ENCODE measurements at places on chromosomes 2 and 18.

DNA sequence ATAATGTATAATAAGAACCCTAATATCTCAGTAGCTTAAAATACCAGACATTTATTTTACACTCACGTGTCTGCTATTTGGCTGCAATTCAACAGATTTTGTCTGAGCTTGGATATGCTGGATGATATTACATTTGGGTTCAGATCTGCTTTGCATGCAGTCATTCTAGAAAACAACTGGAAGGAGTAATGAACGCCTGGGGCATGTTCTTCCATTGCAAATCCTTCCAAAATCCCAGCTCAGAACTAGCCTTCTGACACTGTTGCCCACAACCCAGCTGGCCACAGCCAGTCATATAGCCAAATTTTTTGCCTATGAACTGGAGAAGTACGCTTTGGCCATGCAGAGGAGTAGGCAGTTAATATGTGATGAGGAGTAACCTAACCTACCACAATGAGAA is 597.8 kb upstream of the VRK2 start:
- no peak for DNase-seq

DNA sequence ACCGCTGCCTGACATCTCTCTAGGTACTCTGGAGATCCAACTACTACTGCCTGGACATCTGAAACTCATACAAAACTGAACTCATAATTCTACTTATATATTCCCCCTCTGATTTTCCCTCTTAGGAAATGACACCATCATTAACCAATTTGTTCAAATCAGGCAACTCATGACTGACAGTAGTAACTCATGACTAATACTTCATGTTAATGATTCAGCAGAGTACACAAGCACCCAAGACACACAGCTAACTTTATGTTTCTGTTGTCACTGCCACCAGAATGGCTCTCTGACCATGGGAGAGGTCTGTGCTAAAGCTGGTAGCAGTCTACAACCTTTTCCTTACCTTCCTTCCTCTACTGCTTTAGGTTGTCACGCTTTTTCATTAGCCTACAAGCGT is 91.1 kb downstream of the ITSN2 start:
- no peak for DNase-seq

DNA sequence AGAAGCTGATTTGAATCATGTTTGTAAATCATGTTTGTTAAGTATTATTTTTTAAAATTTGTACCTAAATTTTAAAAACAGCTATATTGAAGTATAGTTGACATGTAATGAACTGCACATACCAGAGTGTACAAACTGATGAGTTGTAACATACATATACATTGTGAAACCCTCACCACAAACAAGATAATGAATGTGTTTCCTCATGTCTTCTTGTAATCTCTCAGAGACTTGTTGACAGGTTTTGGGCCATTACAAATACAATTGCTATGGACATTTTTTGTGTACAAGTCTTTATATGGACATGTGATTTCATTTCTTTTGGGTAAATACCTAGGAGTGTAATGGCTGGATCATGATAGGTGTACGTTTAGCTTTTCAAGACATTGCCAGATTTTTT is 21.5 kb downstream of the WDR43 start:
- DNase-seq: no peak

DNA sequence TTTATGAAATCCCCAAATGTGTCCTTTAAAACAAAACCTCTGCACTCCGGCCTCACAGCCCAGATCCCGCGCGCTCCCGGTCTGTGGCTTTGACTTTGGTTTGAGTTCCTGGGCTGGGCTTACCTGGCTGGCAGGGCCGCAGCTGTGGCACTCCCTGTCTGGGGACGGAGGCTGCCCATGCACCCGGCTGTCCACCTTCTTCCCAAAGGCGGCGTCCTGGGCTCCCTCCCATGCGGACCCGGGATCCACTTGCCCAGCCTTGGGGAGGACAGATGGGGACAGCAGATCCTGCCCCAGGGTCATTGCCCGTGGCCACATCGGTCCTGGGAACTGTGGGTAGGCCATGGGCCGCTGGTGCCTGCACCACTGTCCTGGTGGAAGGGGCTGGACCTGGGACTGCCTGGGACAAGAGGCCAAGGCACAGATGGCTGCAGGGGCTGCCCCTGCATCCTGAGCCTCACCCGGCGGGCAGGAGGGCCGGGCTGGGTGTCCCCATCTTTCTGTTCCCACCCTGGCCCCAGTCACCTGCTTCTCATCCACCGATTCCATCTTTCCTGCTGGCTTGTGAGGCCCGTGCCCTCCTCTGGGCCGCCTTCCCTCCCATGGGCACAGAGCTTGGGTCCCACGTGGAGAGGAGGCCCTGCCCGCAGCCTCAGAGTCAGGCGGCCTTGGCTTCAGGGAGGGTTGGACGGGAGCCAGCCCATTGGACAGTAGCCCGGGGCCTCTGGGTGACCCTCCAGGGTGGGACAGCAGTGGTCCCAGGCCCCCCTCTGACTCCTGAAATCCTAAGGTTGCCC is 27.7 kb downstream of the NFATC1 start:
- no peak for DNase-seq

DNA sequence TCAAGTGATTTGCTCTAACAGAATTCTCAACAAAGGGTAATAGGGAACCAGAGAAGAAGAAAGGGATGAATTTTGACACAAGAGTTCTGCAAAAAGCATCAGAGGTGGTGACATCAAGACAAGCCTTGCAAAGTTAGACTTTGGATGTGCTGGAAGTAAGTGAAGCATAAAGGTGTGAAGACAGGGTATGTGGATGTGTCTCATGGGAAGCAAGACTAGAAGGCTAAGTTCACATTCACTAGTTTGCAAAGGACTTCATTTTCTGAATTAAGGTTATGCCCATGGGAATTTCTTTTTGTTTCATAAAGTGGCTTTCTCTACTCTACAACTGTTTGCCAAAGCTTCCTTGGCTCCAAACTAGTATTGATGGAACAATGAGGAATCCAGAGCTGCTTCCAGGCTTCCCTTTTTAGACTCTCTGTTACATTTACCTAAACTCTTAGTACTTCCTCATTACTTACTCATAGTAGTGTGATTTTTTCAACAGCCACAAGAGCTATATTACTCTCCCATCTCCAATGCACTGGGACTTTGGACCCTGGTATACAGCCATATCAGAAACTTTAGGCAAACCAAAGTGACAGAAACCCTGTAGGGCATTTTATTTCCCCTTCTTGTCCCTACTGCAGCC is 21.1 kb upstream of the IHH start:
- DNase-seq: no peak

DNA sequence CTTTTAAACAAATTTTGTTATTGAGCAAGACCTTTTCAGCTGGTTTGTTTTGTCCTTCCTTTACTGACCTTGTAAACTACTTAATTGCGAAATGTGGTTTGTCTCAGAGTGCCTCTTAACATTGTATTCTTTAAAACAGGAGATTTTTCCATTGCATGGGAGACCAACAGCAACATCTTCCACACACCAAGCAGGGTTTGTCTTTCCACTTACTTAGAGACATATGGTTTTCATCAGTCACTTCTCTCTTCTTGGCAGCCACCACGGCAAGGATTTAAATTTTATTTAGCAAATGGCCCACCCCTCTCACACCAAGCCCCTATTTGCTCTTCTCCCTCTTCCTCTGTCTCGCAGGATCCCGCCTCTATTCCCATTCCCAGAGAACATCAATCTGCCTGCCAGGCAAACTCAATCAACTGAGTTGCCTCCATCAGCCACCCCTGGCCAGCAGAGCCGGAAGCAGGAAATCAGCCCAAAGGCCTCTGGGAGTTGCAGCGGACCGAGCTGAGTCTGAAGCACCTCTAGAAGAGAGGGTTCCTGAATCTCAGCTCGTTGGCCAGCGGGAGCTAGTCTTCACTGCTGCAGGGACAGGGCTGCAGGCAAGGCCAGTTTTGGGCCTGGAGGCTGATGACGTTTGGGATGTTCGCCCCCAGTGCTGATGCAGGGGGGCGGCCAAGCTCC is 11.3 kb upstream of the CIB4 start:
- DNase-seq: peak; percentile 50

GRCh38 chr2:208620487-208620978 is 213.9 kb downstream of the PTH2R start:
- DNase-seq: no peak

DNA sequence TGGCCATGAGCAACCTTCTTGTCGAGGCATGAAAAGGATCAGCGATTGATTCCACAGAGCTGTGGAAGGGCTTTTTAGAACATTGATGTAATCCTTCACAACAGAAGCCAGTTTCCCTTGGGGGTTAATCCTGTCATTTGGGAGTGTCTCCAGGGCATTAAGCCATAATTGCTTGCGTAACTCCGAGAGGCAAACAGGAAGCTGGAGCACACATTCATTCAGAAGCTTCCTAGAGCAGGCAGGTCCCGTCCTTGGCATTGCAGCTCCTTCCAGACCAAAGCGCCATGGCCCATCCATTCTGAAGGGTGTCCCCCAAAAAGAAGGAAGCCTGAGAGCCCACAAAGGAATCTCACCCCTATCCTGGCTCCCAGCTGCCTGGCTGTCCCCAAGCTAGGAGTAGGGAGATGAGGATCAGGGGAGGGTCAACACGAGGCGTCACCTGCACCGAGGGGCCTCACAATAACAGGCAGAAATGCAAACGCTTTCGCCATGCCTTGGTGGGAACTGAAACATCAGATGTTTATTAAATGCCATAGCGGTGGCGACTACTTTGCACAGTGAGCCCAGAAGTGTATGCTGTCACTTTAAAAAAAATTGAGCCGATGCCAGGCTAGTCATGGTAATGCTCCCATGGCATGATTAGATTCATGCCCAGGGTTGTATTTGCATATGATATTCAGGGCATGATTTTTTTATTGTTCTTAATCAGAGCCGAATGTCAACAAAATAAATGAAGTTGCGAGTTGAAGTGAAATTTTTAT is 339.4 kb downstream of the BCL11A start:
- DNase-seq: no peak

DNA sequence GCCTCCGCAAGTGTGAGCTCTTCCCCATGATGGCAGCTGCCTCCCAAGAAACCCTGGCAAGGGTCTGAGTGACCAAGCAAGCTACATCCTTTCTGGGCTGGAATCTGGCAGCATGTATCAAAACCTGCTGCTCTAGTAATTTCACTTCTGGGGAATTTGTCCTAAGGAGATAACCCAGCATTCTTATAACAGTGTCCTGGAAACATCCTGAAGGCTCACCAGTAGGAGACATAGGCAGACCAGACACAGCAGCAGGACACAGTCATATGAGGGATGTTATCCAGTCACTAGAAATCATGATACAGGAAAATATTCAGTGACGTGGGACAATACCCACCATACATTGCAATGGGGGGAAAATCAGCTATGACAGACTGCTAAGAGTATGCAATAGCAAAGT is 64.5 kb downstream of the CRACDL start:
- no peak for DNase-seq

GRCh38 chr2:195498176-195498575 is 158.8 kb upstream of the SLC39A10 start:
- no peak for DNase-seq

- DNase-seq: no peak
Measured at GRCh38 chr2:222899413-222900181, 38.8 kb downstream of the ACSL3 start.

DNA sequence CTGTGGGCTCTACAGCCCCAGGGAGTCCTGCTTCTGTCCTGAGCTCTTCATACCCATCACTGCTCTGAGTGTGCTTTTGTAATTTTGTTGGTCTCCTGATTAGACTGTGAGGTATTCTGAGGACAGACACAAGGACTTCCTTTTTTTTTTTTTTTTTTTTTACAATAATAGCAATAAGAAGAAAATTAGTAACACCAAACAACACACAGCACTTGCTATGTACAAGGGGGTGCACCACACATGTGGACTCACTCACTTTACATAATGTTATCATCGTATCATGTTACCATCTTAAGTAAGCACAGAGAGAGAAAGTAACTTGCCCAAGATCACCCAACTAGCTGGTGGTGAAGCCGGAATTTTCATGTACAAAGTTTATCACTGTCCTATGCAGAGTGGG is 34.6 kb downstream of the MBP start:
- DNase-seq: no peak

Data from chondrocyte (in vitro differentiated cells).